Neural crest cell (in vitro differentiated cells): ENCODE measurements at places on chromosomes 5 and 9. TPM values are rescaled to one million over a fixed set of nuclear protein-coding genes. Genes with fewer than 3 reads are reported as not detected.

Gene LHX3
- 0.07 TPM in 1 of 2 replicates, not detected in the other for total RNA-seq

- H3K27ac ChIP-seq = no peak overlapping the region
- no peak for DNase-seq
- no peaks in the 10 kb centered on the region for H3K27me3 ChIP-seq
These were observed 569.8 kb downstream of the TLE1 start for GRCh38 chr9:81119591-81119990.

Gene ADGRV1
- total RNA-seq = 43.4 and 45.0 TPM in 2 replicates

Gene SLCO6A1
- total RNA-seq = 3.9 and 4.4 TPM in 2 replicates

GRCh38 chr9:77959803-77960202 is 71.8 kb downstream of the GNAQ start:
- peaks cover 45% of the 10 kb centered on the region for H3K4me1 ChIP-seq
- H3K27ac ChIP-seq = no peak overlapping the region
- H3K36me3 ChIP-seq = peaks cover 10% of the 10 kb centered on the region
- no peak for DNase-seq
- no peaks in the 10 kb centered on the region for H3K27me3 ChIP-seq
